ENCODE measurements at places on chromosomes 11 and 22.

DNA sequence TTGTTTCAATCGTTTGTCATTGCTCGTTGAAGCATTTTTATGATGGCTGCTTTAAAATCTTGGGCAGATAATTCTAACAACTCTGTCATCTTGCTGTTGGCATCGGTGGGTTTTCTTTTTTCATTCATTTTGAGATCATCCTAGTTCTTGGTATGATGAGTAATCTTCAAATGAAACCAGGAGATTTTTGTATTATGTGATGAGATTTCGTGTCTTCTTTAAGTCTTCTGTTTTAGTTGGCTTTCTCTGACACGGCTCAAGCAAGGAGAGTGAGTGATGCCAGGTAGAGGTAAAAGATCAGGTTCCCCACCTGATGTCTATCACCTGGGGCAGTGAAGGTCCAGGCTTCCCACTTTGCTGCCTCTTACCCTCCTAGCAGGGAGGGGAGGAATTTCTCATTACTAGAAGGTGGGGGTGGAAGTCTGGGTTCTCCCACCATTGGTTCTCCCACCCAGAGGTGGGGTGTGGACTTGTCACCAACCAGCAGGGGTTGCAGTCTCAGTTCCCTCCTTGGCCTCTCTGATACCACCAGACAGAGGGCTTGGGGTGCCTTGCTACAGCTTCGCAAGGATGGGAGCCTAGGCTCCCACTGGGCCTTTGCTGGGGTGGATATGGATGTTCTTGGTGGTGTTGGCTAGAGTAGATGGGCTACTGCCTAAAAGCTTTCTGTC is 12.9 kb downstream of the CDC45 start:
- DNase-seq: no peak

DNA sequence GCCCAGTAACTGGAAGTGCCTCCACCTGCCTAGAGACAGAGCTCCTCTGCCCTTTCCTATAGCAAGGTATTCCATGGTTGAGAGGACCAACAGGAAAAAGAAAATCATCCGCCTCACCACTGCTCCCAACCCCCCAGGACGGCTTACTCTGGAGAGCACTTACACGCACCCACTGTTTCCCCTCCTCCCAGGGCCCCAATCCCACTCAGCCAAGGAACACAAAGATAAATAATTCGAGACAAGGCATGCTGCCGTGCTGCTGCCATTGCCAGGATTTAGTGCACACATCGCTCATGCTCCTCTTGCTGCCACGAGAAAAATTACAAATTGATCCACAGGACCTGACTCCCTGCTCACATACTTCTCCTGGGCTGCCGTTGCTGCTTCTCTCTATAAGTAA is 516.6 kb downstream of the BUD13 start:
- no peak for DNase-seq

DNA sequence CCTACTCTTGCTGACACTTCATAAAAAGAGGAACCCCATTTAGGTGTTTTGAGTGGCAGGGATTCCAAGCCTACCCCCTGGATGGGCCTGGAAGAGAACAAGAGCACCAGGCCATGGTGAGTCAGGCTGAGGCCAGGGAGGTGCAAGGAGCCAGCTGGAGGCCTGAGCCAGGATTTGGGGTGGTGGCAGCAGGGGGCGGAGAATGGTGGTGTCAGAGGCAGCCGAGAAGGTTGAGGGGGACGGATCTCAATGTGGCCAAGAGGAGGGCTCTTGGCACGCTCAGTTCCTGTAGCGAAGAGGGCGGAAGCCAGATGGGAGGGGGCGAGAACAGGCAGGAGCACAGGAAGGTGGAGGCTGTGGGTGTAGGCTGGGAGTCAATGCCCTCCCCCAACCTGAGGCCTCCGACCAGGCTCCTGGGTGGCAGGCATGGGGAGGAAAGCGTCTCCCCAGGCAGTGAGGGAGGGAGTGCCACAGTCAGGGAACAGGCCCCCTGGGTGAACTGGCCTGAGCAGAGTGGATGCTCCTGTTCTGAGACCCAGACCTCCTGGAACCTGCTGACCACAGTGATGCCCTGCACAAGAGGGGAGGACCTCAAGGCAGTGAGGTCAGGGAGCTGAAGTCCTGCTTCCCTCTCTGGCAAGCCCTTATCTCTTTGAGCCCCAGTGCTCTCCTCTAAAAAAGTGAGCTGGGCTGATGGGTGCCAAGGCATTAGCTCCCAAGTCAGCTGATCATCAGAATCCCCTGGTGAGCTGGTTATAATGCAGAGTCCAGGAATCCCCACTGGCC is 13.9 kb downstream of the RTN4RL2 start:
- DNase-seq: no peak

GRCh38 chr11:132231656-132232347 is 861.4 kb downstream of the NTM start:
- DNase-seq: no peak

- DNase-seq: peak; percentile 17
Measured at GRCh38 chr11:66727282-66728037, 1.6 kb downstream of the SPTBN2 start.

DNA sequence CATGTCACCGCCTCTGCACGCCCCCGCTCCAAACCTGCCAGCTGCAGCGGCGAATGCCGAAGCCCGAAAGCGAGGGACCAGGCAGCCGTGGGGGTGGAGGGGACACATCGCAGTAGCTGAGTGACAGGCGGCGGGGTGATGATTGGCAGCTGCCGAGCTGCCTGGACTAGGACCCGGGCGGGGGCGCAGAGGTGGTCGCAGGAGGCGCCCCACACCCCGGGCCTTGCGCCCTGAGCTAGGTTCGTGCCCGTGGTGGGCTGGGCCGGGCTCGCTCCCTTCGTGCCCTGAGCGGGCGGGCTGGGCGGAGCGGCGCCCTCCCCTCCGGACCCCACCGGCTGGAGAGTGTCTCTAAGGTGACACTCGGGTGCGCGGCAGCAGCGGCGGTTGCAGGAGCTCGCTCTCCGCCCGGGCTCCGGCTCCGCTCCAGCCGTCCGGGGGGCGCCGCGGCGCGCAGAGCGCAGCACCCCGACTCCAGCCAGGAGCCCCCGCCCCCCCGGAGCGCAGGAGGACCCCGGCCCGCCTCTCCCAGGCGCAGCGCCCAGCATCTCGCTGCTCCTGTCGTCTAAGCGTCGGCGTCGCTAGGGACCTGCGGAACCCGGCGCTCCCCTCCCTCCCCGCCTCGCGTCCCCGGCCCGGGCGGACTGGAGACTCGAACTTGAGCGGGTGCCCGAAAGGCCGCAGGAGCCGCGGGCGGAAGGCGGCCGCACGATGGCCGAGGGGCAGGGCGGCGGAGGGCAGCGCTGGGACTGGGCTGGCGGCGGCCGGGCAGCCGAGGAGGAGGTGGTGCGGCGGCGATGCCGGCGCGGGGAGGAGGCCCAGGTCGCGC is 14.5 kb upstream of the DGKZ start:
- no peak for DNase-seq

DNA sequence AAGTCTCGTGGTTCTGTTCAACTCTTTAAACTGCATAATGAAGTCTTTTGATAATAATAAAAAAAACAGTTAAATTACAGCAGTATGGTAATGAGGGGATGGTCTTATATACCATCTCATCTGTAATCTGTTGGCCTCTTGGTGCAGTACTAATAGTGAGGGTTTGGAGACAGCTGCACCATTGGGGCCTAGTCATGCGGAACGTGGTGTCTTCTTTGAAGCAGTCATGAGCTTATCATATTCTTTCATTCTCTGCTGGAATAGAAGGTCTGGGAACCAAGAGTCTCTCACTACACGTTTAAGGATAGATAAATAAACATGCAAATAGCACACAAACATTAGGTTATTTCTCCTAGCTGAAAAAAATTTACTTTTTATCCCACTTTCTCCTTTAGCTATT is 40.9 kb upstream of the OR9Q1 start:
- DNase-seq: no peak

DNA sequence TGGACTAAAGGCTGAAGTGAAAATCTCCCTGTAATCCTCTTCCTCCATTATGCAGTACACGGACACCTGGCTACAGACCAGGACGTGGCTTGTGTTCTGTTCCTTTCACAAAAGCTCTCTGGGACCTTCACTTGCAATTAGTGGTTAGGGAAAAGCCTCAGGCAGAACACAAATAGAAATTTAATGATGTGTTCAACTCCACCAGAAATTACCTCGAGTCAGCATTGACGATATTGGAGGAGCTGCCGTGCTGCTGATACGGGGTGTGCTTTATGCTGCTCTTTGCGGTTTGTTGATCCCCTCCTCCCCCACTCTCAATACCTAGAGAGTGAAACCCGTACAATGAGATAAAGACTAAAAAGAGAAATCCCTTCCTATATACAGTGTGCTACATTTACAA is 48.9 kb downstream of the POLD3 start:
- no peak for DNase-seq

DNA sequence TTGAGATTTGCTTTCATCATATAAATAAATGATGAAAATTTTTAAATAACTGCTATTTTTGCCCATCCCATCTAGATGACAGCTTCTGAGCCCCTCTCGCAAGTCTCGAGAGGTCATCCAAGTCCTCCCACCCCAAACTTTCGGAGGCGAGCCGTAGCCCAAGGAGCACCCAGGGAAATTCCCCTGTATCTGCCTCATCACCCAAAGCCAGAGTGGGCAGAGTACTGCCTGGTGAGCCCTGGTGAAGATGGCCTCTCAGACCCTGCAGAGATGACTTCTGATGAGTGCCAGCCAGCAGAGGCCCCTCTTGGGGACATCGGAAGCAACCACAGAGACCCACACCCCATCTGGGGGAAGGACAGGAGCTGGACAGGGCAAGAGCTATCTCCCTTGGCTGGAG is 83.9 kb upstream of the PARVA start:
- no peak for DNase-seq

DNA sequence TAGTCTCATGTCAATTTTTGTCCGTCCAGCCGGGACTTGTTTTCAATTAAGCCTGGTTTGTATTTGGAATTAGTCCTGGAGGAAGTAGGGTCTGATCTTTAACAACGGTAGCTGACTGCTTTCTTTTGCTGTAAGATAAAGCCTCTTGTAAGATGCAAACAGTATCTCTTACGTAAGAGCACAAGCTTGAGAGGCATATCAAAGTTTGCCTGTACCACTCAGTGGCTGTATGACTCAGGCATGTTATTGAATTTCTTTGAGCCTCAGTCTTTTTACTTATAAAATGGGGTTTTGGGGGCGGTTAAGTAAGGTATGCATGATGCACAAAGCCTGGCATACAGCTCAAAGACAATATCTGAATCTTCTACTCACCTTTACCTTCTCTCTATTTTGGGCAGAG is 198.4 kb upstream of the NARS2 start:
- no peak for DNase-seq

DNA sequence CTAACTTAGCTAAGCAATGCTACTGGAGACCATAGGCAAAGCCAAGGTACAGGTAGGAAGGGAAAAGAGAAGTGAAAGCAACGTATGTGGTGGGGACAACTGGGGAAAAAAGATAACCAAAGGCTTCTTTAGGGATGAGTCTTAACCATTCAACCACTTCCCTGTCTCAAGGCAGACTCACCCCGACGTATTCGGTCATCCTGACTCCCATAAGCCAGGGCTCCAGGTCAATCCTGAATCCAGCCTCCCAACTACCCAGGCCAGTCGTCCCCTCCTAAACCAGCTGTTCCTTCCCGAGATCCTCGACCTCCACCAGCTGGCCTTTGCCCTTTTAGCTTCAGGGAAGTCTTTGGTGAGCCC is 330 bp downstream of the ACP2 start:
- DNase-seq: no peak

- no peak for DNase-seq
Measured at GRCh38 chr22:28231441-28231840, 312.4 kb upstream of the PITPNB start.

DNA sequence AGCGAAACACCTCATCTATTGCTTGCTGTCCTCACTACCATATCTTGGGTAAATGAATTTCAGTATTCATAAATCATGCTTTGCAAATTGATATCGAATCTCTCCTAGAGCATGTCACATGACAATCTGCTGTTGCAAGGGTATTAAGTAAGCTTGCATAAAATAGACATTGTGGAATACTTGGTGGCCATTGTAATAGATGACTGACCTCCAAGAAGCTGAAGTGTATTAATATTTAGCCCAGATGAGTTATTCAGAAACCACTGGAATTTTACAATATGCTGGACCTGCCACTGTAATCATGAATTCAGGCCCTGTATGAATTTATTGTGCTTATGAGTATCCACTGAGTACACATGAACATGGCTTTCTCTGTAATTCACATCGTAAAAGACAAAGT is 289.7 kb upstream of the ARHGAP42 start:
- DNase-seq: no peak

DNA sequence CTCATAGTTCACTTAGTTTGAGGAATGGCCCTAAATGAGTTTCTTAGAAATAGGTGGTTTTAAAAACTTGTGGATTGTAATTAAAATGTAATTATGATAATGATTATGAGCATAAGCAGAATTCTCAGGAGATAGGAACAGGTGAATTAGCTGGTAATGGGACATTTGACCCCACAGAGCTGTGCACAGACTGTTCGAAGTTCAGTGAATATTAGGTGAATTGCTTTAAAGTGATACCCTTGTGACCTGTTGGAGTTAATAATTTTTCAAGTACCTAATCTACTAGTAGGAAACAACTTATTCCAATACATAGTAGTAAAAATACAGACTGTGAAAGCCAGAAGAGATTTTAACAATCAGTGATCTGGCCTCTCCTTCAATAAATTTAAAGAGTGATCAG is 8.1 kb downstream of the FAR1 start:
- no peak for DNase-seq

GRCh38 chr11:86740628-86741483 is 59.5 kb upstream of the PRSS23 start:
- no peak for DNase-seq

GRCh38 chr11:32231909-32232493 is 141.1 kb downstream of the RCN1 start:
- DNase-seq: peak; percentile 4

DNA sequence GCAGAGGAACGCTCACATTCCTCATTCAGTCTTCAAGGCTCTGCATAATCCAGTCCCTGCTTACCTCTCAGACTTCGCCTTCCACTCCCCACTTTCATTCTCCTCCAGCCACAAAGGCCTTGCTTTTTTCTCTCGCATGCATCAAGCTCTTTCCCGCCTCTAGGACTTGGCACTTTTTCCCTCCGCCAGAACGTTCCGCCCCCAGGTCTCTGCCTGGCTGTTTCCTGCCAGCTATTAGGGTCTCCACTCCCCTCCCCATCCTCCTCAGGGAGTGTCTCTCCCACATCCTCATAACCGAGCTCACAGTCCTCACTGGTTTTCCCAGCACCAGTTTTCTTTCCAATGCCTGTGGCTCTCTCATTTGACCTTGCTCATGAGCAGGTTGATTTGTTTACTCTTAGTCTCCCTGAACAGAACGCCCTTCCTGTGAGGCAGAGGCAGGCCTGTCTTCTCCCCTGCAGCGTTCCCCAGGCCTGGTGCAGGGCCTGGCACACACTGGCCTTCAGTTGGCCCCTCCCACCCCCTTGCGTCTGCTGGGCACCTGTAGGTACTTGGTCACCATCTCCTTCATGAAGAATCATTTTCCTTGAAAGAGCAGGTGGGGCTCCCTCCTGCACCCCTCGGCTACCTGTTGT is 75.2 kb downstream of the RTL6 start:
- DNase-seq: no peak

DNA sequence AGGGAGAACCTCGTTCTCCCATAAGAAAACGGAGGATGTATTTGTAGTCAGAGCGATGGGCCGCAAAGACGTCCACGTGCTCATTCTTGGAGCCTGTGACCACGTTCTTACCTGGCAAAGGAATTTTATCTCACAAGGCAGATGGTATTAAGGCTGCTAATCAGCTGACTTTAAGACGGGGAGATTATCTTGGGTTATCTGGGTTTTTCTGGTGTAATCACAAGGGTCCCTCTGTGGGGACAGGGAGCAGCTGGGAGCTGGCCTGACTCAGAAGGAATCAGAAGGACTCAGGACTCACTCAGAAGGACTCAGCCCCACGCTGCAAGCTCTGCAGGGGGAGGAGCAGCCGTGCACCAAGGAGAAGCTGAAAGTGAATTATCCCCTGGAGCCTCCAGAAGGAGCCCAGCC is 7.5 kb upstream of the SIGIRR start:
- no peak for DNase-seq

- no peak for DNase-seq
Measured at GRCh38 chr11:96960476-96960875, 570.7 kb downstream of the JRKL start.

Measured in CD4-positive, alpha-beta T cell treated with Interleukin-10 for 1 hour (primary cell).